SK-N-MC (cell line): ENCODE measurements at places on chromosomes 12 and 14.

DNA sequence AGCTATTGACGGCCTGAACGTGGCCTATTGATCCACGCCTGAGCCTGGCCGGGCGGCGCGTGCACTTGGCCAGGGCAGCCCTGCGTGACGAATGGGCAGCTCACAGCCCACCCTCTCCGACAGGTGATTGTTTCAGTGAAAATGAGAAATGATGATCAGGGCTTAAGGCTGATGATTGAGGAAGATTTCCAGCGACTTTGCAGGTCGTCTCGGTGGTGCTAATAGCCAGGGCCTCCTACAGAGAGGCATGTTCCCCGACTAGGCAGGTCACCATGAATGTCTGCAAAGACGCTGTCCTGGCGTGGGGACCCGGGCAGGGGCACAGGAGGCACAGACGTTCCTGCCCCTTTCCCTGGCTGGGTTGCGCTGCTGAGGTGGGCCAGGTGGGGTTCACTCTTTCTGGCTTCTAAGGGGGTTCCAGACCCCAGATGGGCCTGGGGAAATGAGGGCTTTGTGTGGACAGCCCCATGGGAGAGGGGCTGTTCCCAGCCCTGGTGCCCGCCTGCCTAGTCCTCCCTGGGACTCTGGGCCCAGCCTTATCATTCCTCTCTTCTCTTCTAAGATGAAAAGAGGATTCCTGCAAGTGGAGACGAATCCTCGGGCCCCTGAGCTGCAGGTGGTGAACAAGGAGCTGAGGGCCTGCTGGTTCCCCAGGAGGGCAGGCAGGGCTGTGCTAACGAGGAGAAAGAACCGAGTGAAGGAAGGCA is 157.4 kb downstream of the KIF26A start:
- DNase-seq = no peak

DNA sequence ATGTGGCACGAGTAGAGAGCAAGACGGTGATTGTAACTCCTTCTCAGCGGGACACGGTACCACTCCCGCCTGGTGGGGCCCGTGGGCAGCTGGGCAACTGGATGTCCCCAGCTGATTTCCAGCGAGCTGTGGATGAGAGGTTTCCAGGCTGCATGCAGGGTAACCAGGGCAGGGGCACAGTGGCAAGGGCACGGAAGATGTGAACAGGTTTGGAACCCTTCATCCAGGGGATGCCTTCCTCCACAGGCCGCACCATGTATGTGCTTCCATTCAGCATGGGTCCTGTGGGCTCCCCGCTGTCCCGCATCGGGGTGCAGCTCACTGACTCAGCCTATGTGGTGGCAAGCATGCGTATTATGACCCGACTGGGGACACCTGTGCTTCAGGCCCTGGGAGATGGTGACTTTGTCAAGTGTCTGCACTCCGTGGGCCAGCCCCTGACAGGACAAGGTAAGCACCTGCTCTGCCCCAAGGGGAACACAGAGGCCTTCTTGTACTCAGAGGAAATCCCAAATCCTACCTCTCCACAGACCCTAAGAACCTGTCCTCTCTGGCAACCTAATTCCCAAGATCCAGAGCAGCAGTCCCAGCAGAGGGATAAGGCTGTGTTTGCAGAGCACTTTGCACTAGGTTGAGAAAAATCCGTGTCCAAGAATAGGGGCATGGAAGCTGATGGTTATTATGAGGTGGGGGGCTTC is 4.3 kb downstream of the PCK2 start:
- no peak for DNase-seq

DNA sequence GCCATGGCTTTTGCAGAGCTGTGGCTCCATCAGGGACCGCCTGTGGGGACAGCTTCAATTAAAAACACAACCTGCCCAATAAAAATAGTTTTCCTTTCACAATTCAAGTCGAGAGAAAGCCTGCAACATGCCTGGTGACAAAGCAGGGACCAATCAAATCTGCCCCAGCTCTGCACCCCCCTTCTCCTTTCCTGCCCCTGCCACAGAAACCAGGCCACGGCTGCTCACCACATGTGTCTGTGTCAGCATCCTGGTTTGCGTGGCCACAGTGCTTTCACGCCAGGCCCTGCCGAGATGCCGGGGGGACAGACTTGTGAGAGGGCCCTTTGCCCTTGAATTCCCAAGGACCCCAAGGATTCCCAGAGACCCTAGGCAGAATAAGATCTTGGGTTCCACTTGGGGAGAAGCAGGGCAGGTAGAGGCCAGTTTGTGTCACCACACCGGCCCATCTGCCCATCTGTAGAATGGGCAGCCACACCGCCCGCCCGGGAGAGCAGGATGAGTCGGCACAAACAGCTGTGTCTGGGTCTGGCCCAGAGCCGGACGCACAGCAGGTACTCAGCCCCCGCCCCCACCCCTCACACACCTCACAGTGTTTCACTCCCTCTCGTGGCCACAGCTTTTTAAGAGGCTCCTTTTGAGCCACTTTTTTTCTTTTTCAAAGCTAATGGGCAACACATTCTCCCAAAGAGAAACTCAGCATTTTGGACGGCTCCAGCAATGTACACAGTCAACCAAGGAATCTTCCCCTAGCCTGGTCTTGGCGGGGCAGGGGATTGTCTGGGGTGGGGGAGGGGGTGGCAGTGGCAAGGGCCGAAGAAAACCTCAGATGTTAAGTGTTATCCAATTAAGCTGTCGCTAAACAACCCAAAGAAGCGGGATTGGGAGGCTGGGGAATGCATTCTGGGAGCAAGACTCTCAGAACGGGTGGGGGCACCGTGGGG is 41.5 kb downstream of the BCL11B start:
- no peak for DNase-seq

GRCh38 chr12:92735131-92735721 is 32.4 kb downstream of the PLEKHG7 start:
- DNase-seq = peak; percentile 95

GRCh38 chr14:36672095-36672494 is 10.4 kb downstream of the PAX9 start:
- DNase-seq = no peak

GRCh38 chr12:25130741-25131188 is 64.2 kb downstream of the DNAI7 start:
- DNase-seq = peak; percentile 30

GRCh38 chr12:14982991-14983390 is 10.1 kb downstream of the PDE6H start:
- no peak for DNase-seq

DNA sequence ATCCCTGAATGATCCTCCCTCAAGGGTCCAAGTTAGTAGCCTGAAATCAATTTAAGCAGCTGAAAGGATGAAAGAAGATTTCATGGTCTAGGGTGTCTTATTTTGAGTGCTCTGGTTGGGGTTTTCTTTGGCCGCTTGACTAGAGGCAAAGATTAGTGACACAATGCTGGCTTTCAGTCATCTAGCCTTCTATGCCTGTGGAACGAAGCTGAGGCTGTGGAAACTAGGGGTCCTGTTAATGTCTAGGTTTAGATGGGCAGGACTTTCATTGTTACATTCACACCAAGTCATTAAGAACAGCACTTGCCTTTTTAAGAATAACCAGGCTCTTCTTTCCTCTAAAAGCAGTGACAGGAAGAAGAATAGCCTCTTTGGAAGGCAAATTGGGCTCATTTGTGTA is 253.8 kb upstream of the E2F7 start:
- DNase-seq = no peak

GRCh38 chr14:84027351-84027750 is 1502.6 kb upstream of the FLRT2 start:
- no peak for DNase-seq

GRCh38 chr12:109927622-109928021 is 27.5 kb downstream of the TCHP start:
- no peak for DNase-seq

DNA sequence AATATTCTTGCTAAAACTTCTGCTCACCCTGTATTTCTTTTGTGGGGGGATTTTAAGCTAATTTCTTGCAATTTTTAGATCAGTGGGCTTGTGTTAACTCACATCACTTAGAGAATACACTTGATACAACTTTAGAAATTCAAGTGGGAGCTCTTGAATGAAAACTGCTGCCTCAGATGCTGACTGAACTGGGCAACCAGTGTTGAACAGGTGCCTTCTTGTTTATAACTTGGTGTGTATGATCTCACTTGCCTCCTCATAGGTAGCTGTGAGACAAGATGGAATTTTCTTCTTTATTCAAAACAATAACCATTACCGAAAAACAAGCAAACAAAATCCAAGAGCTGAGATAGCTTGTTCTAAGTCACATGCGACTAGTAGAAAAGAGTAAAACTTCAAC is 63.5 kb downstream of the FGD4 start:
- DNase-seq = no peak

DNA sequence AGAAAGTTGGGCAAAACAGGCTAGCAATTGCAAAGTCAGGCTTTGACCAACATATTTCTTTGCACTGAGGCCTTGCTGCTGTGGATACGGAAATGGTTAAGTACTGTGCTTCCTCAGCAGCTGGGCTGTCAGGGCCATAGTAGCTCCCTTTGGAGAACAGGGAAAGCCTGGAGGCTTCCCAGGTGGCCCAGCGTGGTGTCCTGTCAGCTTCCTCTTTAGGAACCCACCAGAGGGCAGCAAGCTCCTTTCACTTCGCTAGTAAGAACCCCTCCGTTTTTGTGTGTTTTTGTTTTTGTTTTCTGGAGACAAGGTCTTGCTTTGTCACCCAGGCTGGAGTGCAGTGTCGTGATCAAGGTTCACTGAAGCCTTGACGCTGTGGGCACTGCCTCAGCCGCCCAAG is 1.7 kb upstream of the CFAP251 start:
- DNase-seq = no peak

DNA sequence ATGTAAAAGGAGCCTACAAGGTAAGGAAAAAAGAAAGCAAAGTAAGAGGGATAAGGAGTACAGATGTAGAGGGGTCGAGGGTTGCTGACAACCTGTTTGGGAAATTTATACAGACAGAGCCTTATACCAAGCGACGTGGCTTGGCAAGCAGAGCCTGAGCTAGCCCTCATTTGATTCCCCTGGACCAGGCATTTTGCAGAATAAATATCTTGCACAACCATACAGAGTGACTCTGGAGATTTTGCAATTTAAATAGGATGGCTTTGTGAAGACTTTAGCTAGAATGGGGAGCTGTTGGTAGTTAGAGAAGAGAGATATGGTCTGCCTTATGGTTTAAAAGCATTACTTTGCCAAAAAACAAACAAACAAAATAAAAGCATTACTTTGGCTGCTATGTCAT is 11.1 kb upstream of the ANO6 start:
- no peak for DNase-seq

DNA sequence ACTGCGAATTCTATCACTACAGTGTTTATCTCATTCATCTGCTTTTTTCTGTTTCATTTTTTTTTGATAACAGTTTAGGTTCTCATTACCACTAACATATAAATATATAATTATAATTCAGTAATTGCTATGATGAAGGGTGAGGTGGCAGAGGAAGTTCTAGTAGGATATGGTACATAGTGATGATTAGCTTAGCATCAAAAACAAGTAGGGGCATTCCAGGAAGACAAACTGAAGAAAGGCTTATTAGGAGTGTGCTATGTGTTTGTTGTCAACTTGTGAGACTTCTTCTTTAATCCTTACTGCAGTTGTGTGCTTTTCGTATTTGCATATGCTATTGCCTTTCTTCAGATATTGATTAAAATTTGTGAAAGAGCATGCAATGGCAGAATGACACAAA is 20.6 kb downstream of the FUT8 start:
- DNase-seq = no peak

DNA sequence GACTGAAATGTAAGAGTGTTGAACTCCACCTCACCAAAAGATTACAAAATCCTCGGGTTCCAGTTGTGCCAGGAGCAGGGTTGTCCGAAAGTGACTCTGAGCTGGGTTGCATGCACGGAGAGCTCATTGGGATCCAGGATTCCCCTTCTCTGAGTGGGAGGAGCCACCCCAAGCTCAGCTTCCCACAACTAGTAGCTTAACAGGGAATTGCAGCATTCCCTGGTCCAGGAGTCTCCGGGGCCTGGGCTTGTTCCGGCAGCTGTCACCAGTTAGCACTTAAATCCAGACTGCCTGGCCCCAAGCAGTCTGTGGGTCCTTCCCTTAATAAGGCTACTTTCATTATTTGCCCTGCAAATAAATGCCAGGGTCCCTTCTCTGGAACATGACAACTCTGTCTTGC is 50.1 kb downstream of the CD9 start:
- DNase-seq = no peak

DNA sequence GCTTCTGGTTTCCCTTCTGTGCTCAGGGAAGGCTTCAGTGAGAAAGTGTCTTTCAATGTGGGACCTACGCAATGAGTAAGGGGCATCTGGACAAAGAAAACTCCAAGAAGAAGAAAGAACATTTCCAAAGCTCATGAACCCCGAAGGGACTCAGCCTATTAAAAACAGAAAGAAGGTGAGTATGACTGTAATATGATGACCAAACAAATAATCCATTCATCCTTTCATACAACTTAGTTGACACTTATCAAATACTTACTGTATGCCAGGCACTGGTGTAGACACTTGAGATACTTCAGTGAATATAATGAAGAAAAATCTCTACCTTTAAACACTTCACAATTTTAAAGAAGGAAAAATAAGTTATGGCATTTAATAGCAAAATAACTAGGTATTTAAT is 1054.2 kb upstream of the FOXG1 start:
- DNase-seq = no peak

- no peak for DNase-seq
Measured at GRCh38 chr14:103277931-103278330, 56.1 kb upstream of the EIF5 start.

DNA sequence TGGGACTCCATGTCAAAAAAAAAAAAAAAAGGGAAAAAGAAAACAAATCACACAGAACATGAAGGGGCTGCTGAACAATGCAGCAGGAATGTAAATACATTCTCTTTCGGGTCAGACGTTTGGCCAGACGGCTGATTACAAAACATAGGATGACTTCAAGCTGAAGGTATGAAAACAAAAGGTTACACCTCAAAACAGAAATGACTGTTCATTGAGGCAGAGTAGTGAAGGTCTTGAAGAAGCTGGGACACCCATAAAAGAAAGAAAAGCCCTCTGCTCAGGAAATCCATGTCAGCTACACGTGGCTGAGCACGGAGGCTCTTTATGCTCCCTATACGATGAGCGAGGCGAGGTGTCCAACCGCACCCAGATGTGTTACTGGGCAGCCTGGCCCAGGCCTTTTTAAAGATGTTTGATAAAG is 37.7 kb downstream of the FGD4 start:
- DNase-seq = no peak

GRCh38 chr14:51534610-51535011 is 117.1 kb upstream of the FRMD6 start:
- no peak for DNase-seq

GRCh38 chr14:59419303-59419702 is 45.9 kb downstream of the GPR135 start:
- DNase-seq = no peak

GRCh38 chr14:73771848-73772638 is 57.9 kb upstream of the PNMA1 start:
- no peak for DNase-seq

- no peak for DNase-seq
Measured at GRCh38 chr14:26863736-26864135, 265.9 kb upstream of the NOVA1 start.

GRCh38 chr12:48037267-48037915 is 33.1 kb upstream of the COL2A1 start:
- DNase-seq = no peak

- no peak for DNase-seq
Measured at GRCh38 chr12:5197131-5197530, 153.5 kb downstream of the KCNA5 start.

- no peak for DNase-seq
Measured at GRCh38 chr12:57173089-57173488, 25.7 kb upstream of the LRP1-AS start.
